ENCODE measurements at places on chromosomes 4 and X. TPM values are rescaled to one million over a fixed set of nuclear protein-coding genes. Genes with fewer than 3 reads are reported as not detected.

DNA sequence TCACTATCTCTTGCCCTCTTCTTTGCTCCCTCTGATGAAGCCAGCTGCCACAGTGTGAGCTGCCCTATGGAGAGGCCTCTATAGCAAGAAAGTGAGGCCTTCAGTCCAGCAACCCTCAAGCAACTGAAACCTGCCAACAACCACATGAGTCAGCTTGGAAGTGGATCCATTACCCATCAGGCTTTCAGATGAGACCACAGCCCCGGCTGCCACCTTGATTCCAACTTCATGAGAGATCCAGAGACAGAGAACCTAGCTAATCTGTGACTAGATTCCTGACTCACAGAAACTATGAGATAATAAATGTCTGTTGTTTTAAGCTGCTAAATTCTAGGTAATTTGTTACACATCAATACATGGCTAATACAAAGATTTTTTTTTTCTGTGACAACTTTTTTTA lies 20.4 kb upstream of the WAS start:
- no peak overlapping the region for H3K4me3 ChIP-seq
- no peaks in the 10 kb centered on the region for H3K36me3 ChIP-seq
- H3K27ac ChIP-seq: no peak overlapping the region
- no peaks in the 10 kb centered on the region for H3K4me1 ChIP-seq
- DNase-seq: no peak

GRCh38 chr4:105426187-105426897 lies 47.5 kb downstream of the PPA2 start:
- no peaks in the 10 kb centered on the region for H3K4me1 ChIP-seq
- H3K4me3 ChIP-seq: no peak overlapping the region
- no peak overlapping the region for H3K27ac ChIP-seq
- no peaks in the 10 kb centered on the region for H3K27me3 ChIP-seq
- no peak for DNase-seq

- no peak overlapping the region for H3K4me3 ChIP-seq
- H3K4me1 ChIP-seq: no peaks in the 10 kb centered on the region
- no peak overlapping the region for H3K27ac ChIP-seq
- DNase-seq: no peak
- no peaks in the 10 kb centered on the region for H3K27me3 ChIP-seq
- H3K36me3 ChIP-seq: no peaks in the 10 kb centered on the region
These were observed 31.5 kb downstream of the PALLD start for GRCh38 chr4:168528131-168528949.

GRCh38 chr4:4428966-4429875 lies 42.3 kb downstream of the NSG1 start:
- no peak for DNase-seq
- H3K4me1 ChIP-seq: no peaks in the 10 kb centered on the region
- peaks cover 30% of the 10 kb centered on the region for H3K36me3 ChIP-seq

GRCh38 chr4:83149865-83150652 lies 35.5 kb upstream of the PLAC8 start:
- no peak overlapping the region for H3K4me3 ChIP-seq
- H3K27me3 ChIP-seq: no peaks in the 10 kb centered on the region
- no peak for DNase-seq
- no peaks in the 10 kb centered on the region for H3K4me1 ChIP-seq
- H3K36me3 ChIP-seq: no peaks in the 10 kb centered on the region

CDS1 gene
- total RNA-seq: 0.63 TPM

- peaks cover 12% of the 10 kb centered on the region for H3K4me1 ChIP-seq
- DNase-seq: no peak
- no peak overlapping the region for H3K4me3 ChIP-seq
- H3K36me3 ChIP-seq: peaks cover 12% of the 10 kb centered on the region
These were observed 68.7 kb downstream of the DHX15 start for GRCh38 chr4:24515698-24516097.

DNA sequence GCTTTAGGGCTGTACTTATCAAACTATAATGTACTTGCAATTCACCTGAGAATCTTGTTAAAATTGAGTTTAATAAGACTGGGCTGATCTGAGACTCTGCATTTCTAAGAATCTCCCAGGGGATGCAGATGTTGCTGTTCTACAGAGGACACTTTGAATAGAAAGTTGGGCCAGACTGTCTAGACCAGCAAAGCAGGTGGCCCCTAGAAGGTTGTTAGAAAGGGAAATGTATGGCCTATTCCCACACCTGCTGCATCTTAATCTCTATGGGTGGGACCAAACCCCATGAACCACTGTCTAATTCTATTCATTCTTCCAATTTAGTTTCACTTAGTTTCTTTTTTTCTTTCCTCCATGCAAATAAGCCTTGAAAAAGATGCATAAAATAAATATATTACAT lies 413.2 kb upstream of the TECRL start:
- no peaks in the 10 kb centered on the region for H3K27me3 ChIP-seq
- no peak for DNase-seq
- no peaks in the 10 kb centered on the region for H3K4me1 ChIP-seq
- H3K36me3 ChIP-seq: no peaks in the 10 kb centered on the region

DNA sequence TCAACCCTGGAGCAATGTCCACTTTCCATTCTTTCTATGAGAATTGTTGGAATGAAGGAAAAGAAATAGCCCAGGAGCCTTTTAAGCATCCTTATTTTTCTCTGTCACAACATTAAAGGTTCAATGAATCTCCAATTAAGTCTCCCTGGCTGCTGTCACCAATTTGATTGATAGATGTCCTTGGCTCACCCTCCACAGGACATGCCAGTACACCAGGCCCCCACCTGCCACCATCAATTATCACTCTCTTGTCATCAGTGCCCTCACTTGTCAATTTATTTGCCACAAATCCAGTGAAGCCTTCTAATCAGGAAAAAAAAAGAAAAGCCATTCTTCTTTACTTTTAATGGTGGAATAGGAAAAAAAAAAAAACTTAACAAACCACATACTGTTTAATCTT lies 453.6 kb downstream of the CENPC start:
- no peak overlapping the region for H3K27ac ChIP-seq
- no peaks in the 10 kb centered on the region for H3K36me3 ChIP-seq

KANTR gene
- total RNA-seq: 25.9 TPM

GRCh38 chrX:18119856-18120255 lies 100.8 kb downstream of the BEND2 start:
- no peaks in the 10 kb centered on the region for H3K36me3 ChIP-seq
- H3K27ac ChIP-seq: no peak overlapping the region
- H3K27me3 ChIP-seq: no peaks in the 10 kb centered on the region
- H3K4me3 ChIP-seq: no peak overlapping the region
- no peak for DNase-seq

FGA gene
- not detected for total RNA-seq

DNA sequence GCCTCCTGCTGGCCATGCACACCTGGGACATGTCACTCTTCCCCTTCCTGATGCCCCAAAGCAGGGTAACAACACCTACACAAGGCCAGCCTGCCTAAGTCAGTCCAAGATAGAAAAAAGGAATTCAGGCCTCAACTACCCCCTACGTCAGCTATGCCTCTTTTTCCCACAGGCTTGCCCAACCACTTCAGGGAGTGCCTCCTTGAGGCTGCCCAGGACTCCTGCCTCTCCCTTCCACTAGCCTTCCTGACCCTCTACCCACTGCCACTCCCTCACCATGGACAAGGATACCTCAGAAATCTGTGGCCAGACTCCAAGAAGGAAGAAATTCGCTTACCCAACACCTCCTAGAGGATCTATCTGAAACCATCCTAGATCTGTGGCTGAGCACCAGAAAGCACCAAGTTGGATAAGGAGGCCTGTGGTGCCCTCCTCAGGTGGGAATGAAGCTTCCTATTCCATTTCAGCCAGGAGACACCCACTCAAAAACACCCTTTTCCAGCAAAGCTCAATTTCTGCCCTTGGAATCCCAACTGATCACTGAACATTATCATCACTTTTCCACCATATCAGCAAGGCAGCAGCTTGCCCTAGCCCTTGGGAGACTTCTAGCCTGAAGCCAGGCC lies 1.8 kb downstream of the KDM5C start:
- H3K36me3 ChIP-seq: peaks cover 8% of the 10 kb centered on the region
- DNase-seq: no peak
- peaks cover 6% of the 10 kb centered on the region for H3K4me1 ChIP-seq
- no peaks in the 10 kb centered on the region for H3K27me3 ChIP-seq
- no peak overlapping the region for H3K27ac ChIP-seq
- peak overlapping the region; percentile 81 for H3K4me3 ChIP-seq

RNF128 gene
- not detected for total RNA-seq

GPC3 gene
- total RNA-seq: 5.6 TPM

GRCh38 chr4:78553529-78554060 lies 2.0 kb downstream of the ANXA3 start:
- H3K36me3 ChIP-seq: no peaks in the 10 kb centered on the region
- no peaks in the 10 kb centered on the region for H3K27me3 ChIP-seq
- H3K4me1 ChIP-seq: peaks cover 11% of the 10 kb centered on the region
- H3K27ac ChIP-seq: no peak overlapping the region
- H3K4me3 ChIP-seq: no peak overlapping the region
- no peak for DNase-seq

GRCh38 chr4:63302792-63303191 lies 1106.5 kb downstream of the TECRL start:
- no peaks in the 10 kb centered on the region for H3K27me3 ChIP-seq
- no peaks in the 10 kb centered on the region for H3K4me1 ChIP-seq
- H3K4me3 ChIP-seq: no peak overlapping the region
- DNase-seq: no peak
- H3K27ac ChIP-seq: no peak overlapping the region

DNA sequence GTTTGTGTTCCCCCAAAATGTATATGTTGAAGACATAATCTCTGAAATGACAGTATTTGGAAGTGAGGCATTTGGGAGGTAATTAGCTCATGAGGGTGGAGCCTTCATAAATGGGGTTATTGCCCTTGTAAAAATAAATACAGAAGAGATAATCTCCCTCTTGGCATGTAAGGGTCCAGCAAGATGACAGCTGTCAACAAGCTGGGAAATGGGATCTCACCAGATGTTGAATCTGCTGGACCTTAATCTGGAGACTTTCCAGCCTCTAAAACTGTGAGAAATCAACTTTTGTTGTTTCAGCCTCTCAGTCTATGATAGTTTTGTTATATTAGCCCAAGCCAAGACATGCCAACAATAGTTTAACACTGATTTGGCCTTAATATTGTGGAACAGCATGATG lies 438.2 kb upstream of the PCDH7 start:
- H3K4me3 ChIP-seq: no peak overlapping the region
- H3K4me1 ChIP-seq: peaks cover 10% of the 10 kb centered on the region
- peak overlapping the region; percentile 69 for H3K27ac ChIP-seq
- H3K27me3 ChIP-seq: no peaks in the 10 kb centered on the region
- DNase-seq: no peak
- no peaks in the 10 kb centered on the region for H3K36me3 ChIP-seq

DNA sequence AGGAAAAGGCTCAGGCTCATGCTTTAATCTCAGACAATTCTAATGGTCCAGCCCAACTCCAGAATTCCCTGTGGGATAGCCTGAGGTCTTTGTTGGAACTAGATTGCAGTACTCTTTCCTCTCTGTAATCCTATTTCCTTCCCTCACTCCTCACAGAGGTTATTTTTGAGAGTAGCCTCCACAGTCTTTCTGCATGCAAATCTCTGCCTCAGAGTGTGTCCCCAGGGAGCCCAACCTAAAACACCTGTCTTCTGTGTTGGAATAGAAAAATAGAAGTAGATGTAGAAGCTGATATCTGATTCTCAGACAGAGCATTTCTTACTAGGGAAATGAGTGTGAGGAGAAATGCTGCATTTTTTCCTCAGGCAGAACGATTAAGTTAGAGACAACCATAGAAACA lies 915.5 kb upstream of the EPHA5 start:
- no peaks in the 10 kb centered on the region for H3K4me1 ChIP-seq
- H3K27ac ChIP-seq: no peak overlapping the region
- H3K27me3 ChIP-seq: no peaks in the 10 kb centered on the region

TMEM185A gene
- 21.5 TPM for total RNA-seq

- H3K4me3 ChIP-seq: no peak overlapping the region
- H3K36me3 ChIP-seq: no peaks in the 10 kb centered on the region
These were observed 34.3 kb downstream of the NLGN3 start for GRCh38 chrX:71178908-71179307.

DNA sequence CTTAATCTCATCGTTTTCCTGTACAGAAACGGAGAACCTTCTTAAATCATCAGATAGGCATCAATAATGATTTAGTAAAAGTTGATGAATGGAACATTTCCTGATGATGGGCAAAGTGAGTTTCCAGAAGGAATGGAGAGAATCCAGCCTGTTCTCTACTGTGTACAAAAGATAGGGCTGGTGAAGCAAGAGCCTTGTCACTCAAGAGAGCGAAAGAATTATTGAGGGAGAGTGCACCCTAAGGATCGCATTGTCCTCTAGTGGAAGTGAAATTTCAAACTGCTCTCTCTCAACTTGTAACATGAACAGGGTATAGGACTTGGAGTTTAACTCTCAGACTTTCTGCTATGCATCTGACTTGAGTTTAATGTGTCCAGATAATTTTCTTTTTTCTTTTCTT lies 69.6 kb downstream of the CDS1 start:
- no peaks in the 10 kb centered on the region for H3K4me1 ChIP-seq
- H3K27me3 ChIP-seq: no peaks in the 10 kb centered on the region
- no peak for DNase-seq

UGT2B15 gene
- total RNA-seq: not detected

CACNA1F gene
- 0.81 TPM for total RNA-seq

GRCh38 chrX:38110231-38110630 lies 103.9 kb downstream of the SYTL5 start:
- no peak overlapping the region for H3K27ac ChIP-seq
- H3K36me3 ChIP-seq: no peaks in the 10 kb centered on the region

Measured in thoracic aorta (tissue), 2 donors.